Spleen (tissue), 13 donors: ENCODE measurements at places on chromosomes 1 and 21. TPM values are rescaled to one million over a fixed set of nuclear protein-coding genes. Genes with fewer than 3 reads are reported as not detected.

DNA sequence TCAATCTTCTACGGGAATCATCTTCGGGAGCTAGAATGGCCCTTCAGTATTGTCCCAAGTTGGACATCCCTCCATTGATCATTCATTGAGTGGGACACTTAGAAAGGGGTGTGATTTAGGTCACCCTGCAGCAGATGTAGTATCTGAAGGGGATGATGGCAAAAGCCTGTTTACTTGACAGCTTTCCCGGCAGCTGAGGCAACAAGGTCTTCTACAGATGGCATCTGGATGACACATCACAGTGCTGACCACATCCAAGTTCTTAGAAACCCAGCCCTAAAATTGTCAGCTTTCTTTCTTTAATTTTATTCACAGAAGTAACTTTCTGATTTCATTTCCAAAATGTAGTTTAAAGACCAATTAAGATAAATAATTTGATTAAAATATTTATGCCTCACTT is 150.3 kb downstream of the AMY1C start:
- no peak for DNase-seq

DNA sequence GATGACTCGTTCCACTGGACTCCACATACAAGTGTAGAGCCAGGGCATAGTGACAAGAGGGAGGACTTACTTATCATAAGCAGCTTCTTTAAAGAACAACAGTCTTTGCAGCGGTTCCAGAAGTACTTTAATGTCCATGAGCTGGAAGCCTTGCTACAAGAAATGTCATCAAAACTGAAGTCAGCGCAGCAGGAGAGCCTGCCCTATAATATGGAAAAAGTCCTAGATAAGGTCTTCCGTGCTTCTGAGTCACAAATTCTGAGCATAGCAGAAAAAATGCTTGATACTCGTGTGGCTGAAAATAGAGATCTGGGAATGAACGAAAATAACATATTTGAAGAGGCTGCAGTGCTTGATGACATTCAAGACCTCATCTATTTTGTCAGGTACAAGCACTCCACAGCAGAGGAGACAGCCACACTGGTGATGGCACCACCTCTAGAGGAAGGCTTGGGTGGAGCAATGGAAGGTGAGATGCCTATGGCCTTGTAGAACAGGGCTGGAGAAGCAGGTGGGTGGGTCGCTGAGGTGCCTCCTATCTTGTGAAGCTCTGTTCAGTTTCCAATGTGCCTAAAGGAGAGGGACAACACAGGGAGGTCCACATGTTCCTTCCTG is 12.1 kb downstream of the MIA3 start:
- no peak for DNase-seq

Gene PLA2G2C
- total RNA-seq: 0.17 TPM

Gene ZMYND12
- 1.3 TPM for total RNA-seq

Gene TMIGD3
- total RNA-seq: 11.9 TPM
